ENCODE measurements at places on chromosomes 12 and 14. TPM values are rescaled to one million over a fixed set of nuclear protein-coding genes. Genes with fewer than 3 reads are reported as not detected.

GRCh38 chr12:110916295-110916875 lies 4.0 kb downstream of the MYL2 start:
- DNase-seq = no peak
- H3K36me3 ChIP-seq = no peaks in the 10 kb centered on the region
- H3K4me3 ChIP-seq = no peak overlapping the region
- H3K4me1 ChIP-seq = no peaks in the 10 kb centered on the region

DNA sequence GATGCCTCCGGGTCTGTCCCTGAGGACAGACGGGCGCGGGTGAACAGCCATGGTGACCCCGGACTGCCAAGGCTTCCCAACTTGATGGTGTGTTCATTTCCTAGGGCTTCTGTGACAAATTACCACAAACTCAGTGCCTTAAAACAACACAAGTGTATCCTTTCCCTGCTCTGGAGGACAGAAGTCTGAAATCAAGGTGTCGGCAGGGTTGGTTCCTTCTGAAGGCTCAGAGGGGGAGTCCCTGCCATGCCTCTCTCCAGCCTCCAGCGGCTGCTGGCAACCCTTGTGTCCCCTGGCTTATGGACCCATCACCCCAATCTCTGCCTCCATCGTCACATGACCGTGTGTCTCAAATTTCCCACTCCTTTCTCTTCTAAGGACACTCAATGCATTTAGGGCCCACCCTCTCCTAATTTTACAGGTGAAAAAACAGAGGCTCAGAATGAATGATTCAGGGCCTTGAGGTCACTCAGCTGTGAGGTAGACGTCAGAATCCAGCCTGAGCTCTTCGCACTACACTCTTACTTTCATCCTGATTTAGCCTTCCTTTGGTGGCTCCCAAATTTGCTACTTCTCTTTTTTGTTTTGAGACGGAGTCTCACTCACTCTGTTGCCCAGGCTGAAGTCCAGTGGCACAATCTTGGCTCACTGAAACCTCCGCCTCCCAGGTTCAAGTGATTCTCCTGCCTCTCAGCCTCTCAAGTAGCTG lies 45.4 kb downstream of the VCPKMT start:
- no peak overlapping the region for H3K4me3 ChIP-seq
- no peaks in the 10 kb centered on the region for H3K27me3 ChIP-seq
- no peaks in the 10 kb centered on the region for H3K4me1 ChIP-seq

DNA sequence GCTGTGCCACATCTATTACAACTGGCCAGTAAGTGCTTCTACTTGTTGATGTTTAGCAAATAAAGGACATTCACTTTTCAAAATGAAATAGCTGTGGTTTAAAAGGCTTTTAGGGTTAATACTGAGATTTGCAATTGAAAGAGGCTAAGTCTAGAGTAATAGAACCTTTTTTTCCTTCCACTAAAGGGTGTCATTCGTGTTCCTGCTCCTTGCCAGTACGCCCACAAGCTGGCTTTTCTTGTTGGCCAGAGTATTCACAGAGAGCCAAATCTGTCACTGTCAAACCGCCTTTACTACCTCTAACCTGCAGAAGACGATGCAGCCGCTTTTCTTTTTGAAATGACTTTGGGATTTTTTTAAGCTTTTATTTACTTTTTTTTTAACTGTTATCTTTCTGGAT lies 33.6 kb downstream of the PIWIL1 start:
- H3K36me3 ChIP-seq = no peaks in the 10 kb centered on the region
- no peak for DNase-seq
- no peaks in the 10 kb centered on the region for H3K4me1 ChIP-seq
- H3K4me3 ChIP-seq = no peak overlapping the region
- no peaks in the 10 kb centered on the region for H3K27me3 ChIP-seq

Gene HSPB8
- 8.6 TPM for polyA plus RNA-seq

DNA sequence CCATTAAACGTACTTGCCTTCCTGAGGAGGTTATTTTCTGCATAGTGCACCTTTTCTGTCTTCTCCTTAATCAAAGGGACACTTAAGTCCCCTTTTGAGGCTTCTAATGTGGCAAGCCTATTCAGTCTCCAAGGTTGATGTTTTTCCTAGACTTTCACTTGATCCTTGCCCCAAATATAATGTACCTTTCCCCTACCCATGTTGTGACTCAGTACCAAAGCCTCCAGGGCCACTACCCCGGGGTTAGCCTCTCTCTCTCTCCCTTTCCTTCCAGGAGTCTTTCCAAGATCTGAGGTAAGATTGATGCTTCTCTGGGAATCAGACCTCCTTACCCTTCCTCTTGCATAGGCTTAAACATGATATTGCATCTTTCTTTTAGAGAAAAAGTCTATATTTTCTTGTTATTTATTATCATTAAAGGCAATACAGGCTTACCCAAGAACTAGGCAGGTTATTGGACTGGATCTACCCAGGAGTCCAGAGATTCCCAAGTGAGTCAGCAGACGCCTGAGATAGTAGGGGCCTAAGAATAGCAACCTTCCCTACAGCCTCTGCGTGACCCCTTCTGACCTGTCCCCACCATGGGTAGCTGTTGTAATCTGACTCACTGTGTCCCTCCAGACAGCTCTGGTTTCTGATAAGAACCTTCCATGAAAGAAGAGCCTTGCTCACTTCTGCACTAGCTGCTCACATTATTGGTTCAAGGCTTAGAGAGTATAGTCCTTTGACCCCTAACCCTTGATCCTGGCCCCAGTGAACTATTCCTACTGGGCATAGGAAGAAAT lies 172.9 kb downstream of the ZFP36L1 start:
- no peak overlapping the region for H3K4me3 ChIP-seq
- H3K36me3 ChIP-seq = no peaks in the 10 kb centered on the region
- peak; percentile 77 for DNase-seq
- H3K4me1 ChIP-seq = peaks cover 12% of the 10 kb centered on the region
- H3K27ac ChIP-seq = peak overlapping the region; percentile 77

GRCh38 chr12:128076188-128076587 lies 190.8 kb upstream of the TMEM132C start:
- no peak overlapping the region for H3K4me3 ChIP-seq
- DNase-seq = peak; percentile 18
- H3K36me3 ChIP-seq = no peaks in the 10 kb centered on the region
- no peak overlapping the region for H3K27ac ChIP-seq
- no peaks in the 10 kb centered on the region for H3K27me3 ChIP-seq
- H3K4me1 ChIP-seq = no peaks in the 10 kb centered on the region

- no peak overlapping the region for H3K27ac ChIP-seq
- H3K4me3 ChIP-seq = no peak overlapping the region
- no peaks in the 10 kb centered on the region for H3K27me3 ChIP-seq
Measured at GRCh38 chr12:79127271-79127751, 262.7 kb downstream of the SYT1 start.

Gene KRT78
- 0.34 TPM for polyA plus RNA-seq

GRCh38 chr14:56549721-56550120 lies 29.9 kb upstream of the TMEM260 start:
- peaks cover 7% of the 10 kb centered on the region for H3K27me3 ChIP-seq
- no peaks in the 10 kb centered on the region for H3K4me1 ChIP-seq
- no peak for DNase-seq
- no peak overlapping the region for H3K27ac ChIP-seq

DNA sequence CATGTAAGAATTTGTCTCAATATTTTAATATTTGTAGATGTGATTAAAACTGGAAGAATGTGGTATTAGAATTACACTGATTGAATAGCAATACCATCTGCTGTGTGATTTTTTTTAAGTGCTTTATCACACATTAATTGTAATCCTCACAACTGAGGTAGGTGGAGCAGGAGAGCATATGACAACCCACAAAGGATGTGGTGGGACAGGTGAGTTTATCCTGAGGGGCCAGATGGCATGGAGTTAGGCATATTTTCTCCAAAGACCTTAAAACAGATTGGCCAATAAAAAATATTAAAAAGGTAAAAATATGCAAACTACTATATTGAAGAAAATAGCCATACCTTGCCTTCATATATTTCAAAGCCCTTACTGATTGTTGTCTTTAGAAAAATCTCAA lies 7.8 kb downstream of the LRRC10 start:
- no peak overlapping the region for H3K27ac ChIP-seq
- H3K36me3 ChIP-seq = no peaks in the 10 kb centered on the region

Gene FOXG1
- polyA plus RNA-seq = not detected

Gene ZNF410
- polyA plus RNA-seq = 49.8 TPM

GRCh38 chr14:55713486-55713885 lies 133.5 kb downstream of the KTN1 start:
- H3K4me3 ChIP-seq = no peak overlapping the region
- H3K36me3 ChIP-seq = no peaks in the 10 kb centered on the region
- H3K27me3 ChIP-seq = no peaks in the 10 kb centered on the region
- H3K27ac ChIP-seq = no peak overlapping the region

GRCh38 chr14:51824191-51824590 lies 36.2 kb upstream of the GNG2 start:
- H3K4me3 ChIP-seq = no peak overlapping the region
- no peaks in the 10 kb centered on the region for H3K36me3 ChIP-seq
- H3K27me3 ChIP-seq = no peaks in the 10 kb centered on the region
- no peak for DNase-seq

Gene ADCK1
- 5.9 TPM for polyA plus RNA-seq

Gene MIPOL1
- polyA plus RNA-seq = 2.6 TPM

Gene GALNT9
- polyA plus RNA-seq = 2.5 TPM

GRCh38 chr14:74634481-74634880 lies 22.4 kb upstream of the LTBP2 start:
- H3K27me3 ChIP-seq = no peaks in the 10 kb centered on the region
- H3K4me1 ChIP-seq = no peaks in the 10 kb centered on the region
- H3K36me3 ChIP-seq = no peaks in the 10 kb centered on the region
- H3K27ac ChIP-seq = no peak overlapping the region

Gene NPFF
- polyA plus RNA-seq = not detected

Gene SLC38A6
- polyA plus RNA-seq = 53.9 TPM

DNA sequence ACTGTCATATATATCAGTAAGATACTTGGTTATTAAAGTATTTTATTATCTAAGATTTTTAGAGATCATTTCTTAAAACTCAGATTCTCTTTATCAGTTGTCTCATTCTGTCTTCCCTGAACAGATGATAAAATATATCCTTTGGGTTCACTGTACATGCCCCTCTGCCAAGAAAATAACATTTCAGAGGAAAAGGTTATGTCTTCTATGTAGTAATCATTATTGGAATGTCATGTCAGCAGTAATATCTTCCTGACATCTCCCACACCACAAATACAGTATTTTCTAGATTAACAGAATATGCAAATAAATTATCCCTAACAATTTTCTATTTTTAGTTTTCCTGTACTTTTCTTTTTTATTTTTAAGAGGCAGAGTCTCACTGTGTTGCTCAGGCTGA lies 26.0 kb downstream of the BTBD7 start:
- no peaks in the 10 kb centered on the region for H3K36me3 ChIP-seq
- peaks cover 50% of the 10 kb centered on the region for H3K4me1 ChIP-seq

DNA sequence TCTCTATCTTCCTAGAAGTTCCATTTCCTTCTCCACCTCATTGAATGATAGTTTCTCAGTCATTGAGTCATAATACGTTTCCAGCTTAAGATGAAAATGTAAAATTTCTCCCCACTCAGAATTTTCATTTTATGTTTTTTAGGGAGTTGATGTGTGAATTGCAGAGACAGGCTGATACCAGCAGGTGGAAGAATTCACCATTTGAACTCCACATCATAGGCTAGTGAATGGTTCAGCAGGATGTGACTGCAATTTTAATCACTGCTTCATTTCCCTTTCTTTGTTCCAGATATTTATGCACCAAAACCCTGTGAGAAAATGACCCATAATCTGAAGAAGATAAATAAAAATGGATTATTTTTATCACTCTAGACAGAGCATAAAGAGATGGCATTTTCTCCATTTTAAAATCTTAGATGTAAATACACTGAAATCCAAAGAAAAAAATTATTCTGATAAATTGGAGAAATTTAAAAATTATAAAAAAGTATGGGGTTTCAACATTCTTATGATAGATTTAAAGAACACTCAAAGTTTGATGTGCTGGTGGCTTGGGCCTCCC lies 10.6 kb upstream of the PYGL start:
- peak overlapping the region; percentile 94 for H3K27ac ChIP-seq
- no peak for DNase-seq
- H3K36me3 ChIP-seq = no peaks in the 10 kb centered on the region
- no peaks in the 10 kb centered on the region for H3K27me3 ChIP-seq

Gene USP44
- 1.6 TPM for polyA plus RNA-seq

DNA sequence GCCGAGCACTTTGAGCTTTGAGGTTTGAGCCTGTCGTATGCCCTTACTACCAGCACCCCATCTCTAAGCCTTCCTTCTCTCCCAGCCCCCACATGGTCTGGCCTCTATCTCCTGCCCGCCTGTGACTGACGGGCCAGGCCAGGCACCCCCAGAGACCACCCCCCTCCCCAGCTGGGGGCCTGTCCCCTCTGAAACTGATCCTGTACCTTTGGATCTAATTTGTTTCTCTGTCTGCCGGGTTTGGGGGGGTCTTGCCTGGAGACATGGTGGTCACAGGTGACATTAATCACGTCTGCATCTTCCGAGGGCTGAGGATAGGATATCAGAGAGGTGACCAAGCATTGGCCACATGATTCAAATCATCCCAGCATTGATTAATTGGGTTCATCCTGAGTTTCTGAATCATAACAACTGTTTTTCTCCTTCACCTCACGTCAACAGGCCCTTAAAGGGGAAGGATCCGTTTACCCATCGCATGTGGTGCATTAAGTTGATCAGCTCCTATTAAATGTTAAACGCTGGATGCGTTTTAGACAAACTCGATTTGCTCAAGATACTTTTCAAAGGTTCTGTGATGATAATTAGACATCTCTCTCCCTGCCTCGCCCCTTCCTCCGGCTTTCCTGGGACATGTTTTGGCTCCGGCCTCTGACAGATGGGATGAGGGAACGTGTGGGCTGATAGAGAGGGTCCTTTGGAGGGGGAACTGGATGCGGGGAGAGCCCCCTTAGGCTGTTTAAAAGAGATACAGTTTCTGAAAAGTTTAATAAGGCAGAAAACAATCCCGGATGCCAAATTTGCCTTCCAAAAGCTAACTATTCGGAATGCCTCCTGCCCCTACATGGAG lies 63.3 kb upstream of the TBX3 start:
- no peaks in the 10 kb centered on the region for H3K27me3 ChIP-seq
- H3K36me3 ChIP-seq = no peaks in the 10 kb centered on the region
- peak; percentile 63 for DNase-seq
- H3K27ac ChIP-seq = peak overlapping the region; percentile 99
- H3K4me3 ChIP-seq = peak overlapping the region; percentile 34

- H3K27ac ChIP-seq = no peak overlapping the region
- no peak overlapping the region for H3K4me3 ChIP-seq
- peaks cover 7% of the 10 kb centered on the region for H3K36me3 ChIP-seq
- H3K27me3 ChIP-seq = no peaks in the 10 kb centered on the region
Measured at GRCh38 chr12:42332301-42333285, 6.6 kb downstream of the PPHLN1 start.

DNA sequence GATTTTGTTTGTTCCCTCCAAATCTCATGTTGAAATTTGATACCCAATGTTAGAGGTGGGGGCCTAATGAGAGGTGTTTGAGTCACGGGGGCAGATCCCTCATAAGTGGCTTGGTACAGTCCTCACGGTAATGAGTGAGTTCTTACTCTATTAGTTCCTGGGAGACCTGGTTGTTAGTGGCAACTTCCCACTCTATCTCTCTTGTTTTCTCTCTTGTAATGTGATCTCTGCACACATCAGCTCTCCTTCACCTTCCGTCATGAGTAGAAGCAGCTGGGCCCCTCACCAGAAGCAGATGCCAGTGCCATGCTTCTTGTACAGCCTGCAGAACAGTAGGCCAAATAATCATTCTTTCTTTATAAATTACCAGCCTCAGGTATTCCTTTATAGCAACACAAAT lies 29.6 kb upstream of the KCNK10 start:
- no peak for DNase-seq
- H3K4me1 ChIP-seq = no peaks in the 10 kb centered on the region
- no peak overlapping the region for H3K4me3 ChIP-seq
- no peaks in the 10 kb centered on the region for H3K27me3 ChIP-seq
- no peak overlapping the region for H3K27ac ChIP-seq

All from adrenal gland (tissue), 19 donors.